Esophagus (tissue), 2 donors: ENCODE measurements at places on chromosomes 1 and 21. TPM values are rescaled to one million over a fixed set of nuclear protein-coding genes. Genes with fewer than 3 reads are reported as not detected.

The DDAH1 gene
- 6.9 TPM for polyA plus RNA-seq

The TIE1 gene
- polyA plus RNA-seq, result 4.2 TPM

The ZBTB17 gene
- polyA plus RNA-seq, result 41.7 TPM

The SNX7 gene
- 2.7 TPM for polyA plus RNA-seq

The RPRD2 gene
- 8.9 TPM for polyA plus RNA-seq

The DMBX1 gene
- not detected for polyA plus RNA-seq
